ENCODE measurements at places on chromosomes 16 and 17. TPM values are rescaled to one million over a fixed set of nuclear protein-coding genes. Genes with fewer than 3 reads are reported as not detected.

GNPTG gene
- total RNA-seq = 101 TPM

OR4D1 gene
- total RNA-seq = not detected

- DNase-seq = peak; percentile 21
These were observed 13.7 kb downstream of the GLP2R start for GRCh38 chr17:9839433-9839832.

- no peak for DNase-seq
These were observed 79.9 kb downstream of the TMC6 start for GRCh38 chr17:78048346-78049292.

- DNase-seq = no peak
These were observed 135.6 kb downstream of the MSI2 start for GRCh38 chr17:57391857-57392471.

GRCh38 chr16:69839798-69840409, 77.8 kb downstream of the WWP2 start:
- DNase-seq = no peak

DNA sequence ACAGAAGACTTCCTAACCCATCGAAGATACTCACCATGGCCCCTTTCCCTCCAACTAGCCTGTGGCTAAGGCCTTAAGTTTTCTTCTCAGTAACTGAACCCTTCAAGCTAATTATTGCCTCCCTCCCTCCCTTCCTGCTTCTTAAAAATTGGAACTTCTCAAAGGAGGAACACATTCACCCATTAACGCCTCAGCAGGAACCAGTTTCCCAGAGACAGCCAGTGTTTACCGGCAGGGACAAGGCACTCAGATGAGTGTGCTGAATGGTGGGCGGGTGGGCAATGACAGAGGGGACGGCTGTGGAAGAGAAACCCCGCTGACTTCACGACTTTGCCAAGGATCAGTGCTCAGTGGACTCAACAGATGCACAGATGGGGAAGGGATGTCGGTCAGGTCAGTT, 20.3 kb downstream of the PITPNA start:
- no peak for DNase-seq

GRCh38 chr17:78315355-78316114, 44.3 kb downstream of the SOCS3 start:
- DNase-seq = peak; percentile 94

- DNase-seq = no peak
These were observed 108.1 kb downstream of the PMP22 start for GRCh38 chr17:15157051-15157450.

DNA sequence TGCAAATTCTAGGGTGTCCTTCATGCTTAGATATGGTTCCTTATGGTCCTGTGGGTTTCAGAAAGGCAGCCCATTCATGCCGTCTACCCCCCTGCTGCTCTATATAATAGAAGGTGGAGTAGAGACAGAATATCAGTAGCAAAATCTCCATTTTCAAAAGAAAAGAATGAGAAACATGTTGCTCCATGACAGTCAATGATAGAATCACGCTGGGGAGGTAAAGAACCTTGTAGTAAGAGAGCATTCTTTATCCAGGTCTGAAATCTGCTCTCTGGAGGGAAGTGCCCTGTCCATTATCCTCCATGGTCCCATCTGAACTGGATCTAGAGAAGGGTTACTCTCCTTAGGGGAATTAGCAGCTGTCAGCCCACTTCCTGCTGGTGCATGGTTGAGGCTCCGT, 272.8 kb downstream of the WWOX start:
- no peak for DNase-seq

GRCh38 chr16:26365161-26365940, 673.6 kb downstream of the HS3ST4 start:
- DNase-seq = no peak

DNA sequence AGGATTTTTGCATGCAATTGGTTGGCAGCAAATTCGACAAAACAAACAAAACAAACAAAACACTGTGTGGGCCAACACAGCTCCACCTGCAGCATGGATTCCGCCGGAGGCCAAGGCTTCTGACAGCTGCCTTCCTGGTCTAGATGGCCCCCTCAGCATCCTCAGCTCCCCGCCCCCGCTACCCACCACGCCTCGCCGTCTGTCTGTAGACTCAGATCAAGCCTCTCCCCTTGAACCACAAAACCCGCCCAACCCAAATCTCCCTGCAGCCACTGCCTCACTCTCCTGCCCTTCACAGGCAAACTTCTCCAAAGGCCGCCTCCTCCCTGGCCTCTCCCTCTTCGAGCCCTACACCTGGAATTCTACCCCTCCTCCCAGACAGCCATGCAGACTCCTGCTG, 57.9 kb downstream of the RTN4RL1 start:
- DNase-seq = no peak

DNA sequence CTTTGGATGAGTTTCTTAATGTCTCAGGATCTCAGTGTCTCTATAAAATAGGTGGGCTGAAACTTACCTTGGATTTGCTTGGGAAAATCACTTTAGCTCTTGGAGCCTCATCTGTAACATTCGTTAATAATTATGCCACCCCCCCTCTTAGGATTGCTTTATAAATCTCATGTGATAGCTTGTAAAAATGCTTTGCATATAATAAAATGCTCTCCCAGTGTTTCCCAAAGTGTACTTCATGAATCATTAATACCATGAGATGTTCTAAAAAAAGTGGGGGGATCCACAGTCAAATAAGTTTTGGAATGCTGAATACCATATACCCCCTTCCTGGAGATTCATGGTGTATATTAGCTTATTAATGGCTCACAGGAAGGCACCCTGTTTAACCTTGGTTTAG, 5.2 kb downstream of the KRT39 start:
- no peak for DNase-seq
